Stimulated activated CD4-positive, alpha-beta T cell treated with anti-CD3 and anti-CD28 coated beads, Interleukin-1b, Interleukin-23, amount 100 ng/mL, for 24 hours (primary cell): ENCODE measurements at places on chromosomes 5 and 9.

DNA sequence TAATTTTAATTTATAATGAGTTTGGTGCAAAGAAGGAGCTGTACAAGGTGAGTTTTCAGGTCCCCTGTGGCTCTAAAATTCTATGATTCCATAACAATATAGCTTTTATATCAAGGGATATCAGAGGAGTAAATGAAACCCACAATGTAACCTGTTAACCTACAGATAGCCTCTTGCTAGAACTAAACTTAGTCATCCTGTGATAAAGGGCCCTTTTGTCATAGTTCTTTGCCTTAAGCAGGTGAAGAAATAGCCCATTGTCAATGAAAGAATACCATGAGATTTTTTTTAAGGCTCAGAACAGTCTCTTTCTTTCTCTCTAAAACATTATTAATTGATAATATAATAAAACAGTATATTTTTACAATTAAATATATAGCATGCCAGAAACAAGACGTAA, 127.8 kb downstream of the NFIB start:
- no peak for DNase-seq

DNA sequence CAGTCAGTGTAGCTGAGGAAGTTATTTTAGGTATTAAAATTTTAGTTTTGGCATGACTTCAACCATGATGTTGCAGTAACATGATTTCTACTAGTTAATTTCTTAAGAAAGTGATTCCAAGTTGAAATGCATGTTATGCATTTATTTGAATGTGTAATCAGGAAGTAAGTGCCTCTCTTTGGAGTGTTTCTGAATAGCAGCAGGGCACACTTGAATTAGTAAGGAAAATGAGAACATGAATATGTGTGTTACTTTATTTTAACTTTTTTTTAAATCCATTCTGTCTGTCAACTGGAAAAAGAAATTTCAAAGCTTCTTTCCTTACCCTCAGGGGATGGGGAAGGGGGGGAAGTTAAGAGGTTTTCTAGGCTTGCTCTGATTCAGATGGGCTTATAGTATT, 40.4 kb downstream of the CTNNA1 start:
- no peak for DNase-seq

GRCh38 chr9:121744002-121744686, 92.7 kb downstream of the DAB2IP start:
- DNase-seq: no peak

DNA sequence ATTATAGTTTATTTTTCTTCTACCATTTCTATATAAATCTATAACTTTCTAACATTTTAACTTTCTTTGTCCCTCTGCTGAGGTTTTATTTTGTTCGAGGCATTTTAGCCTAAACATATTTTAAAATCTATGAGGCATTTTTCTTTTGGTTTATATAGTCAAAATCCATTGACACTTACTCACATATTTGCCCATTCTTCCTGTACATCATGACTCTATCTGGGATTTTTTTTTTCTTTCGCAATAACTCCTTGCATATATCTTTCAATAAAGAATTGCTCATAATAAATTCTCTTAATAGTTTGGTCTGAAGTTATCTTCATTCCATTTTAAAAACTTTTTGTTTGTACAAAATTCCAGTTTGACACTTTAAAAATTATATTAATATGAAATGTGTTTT, 632.3 kb downstream of the TLE4 start:
- no peak for DNase-seq

DNA sequence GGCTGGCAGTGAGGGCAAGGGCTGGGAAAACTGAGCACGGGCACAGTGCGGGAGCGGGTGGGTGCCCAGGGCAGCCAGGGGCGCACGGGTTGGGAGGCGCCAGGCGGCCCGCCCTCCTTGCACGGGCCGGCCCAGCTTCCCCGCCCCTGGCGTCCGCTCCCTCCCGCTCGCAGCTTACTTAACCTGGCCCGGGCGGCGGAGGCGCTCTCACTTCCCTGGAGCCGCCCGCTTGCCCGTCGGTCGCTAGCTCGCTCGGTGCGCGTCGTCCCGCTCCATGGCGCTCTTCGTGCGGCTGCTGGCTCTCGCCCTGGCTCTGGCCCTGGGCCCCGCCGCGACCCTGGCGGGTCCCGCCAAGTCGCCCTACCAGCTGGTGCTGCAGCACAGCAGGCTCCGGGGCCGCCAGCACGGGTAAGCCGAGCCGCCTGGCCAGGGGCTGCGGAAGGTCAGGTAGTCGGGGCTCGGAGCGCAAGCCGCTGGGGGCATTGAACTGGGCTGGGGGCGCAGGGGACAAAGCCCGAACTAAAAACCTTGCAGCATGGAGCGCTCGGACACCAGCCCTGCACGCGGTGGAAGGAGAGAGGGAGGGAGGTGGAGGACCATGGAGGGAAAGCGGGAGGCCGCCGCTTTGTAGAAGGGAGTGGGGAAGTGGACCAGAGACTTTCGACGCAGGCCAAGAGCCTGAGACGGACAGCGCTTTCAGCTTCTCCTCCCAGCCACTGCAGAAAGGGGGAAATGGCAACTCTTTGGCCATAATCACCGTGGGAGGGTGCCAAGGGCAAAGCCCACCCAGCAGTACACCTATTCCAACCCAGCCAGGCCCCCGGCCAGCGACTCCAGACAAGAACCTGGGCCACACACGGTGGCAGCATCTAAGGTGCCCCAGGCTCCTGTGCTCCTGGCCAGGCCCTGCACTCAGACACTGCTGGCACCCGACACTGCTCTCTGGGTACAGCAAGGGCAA, at the start of gene TGFBI:
Gene TGFBI (plus strand): TSS at position 207 of the 961 bp plus-strand sequence. CDS start 68 bp downstream, at position 275.
- DNase-seq: no peak
